ENCODE measurements at places on chromosomes 4 and X.

- no peak for DNase-seq
Measured at GRCh38 chr4:73864365-73864764, 4.8 kb upstream of the CXCL1 start.

DNA sequence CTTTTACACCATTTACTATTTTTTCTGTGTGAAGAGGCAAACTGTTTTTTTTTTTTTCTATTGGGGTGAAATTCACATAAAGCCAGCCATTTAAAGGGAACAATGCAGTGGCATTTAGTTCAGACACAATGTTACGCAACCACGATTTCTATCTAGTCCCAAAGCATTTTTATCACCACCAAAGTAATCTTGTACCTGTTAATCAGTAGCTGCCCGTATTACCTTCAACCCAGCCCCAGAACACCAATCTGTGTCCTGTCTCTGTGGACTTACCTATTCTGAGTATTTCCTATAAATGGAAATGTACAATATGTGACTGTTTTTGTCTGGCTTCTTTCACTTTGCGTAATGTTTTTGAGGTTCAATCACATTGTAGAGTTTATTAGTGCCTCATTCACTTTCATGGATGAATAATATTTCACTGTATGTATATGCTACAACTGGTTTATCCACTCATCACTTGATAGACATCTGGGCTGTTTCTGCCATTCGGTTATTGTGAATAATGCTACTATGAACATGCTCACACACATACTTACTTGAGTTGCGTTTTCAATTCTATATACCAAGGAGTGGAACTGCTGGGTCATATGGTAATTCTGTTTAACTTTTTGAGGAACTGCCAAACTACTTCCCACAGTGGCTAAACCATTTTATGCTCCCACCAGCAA is 116.2 kb downstream of the CDS1 start:
- DNase-seq: no peak

DNA sequence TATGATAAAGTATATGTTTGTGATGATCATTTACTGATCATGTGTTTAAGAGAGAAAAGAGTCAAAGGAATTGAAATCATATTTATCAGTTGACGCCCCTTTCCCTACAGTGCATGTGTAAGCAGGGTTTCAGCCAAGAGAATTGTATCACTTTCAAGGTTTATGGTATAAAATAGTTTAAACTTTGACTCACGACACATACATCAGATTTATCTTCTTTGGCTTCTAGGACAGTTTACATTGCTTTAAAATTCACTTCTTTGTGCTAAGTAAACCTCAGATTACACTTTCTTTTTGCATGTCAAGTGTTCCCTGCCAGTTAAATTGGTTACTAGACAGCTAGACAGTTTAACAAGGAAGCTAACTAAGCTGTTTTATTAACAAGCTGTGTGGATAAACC is 86.3 kb upstream of the MYOZ2 start:
- DNase-seq: no peak

DNA sequence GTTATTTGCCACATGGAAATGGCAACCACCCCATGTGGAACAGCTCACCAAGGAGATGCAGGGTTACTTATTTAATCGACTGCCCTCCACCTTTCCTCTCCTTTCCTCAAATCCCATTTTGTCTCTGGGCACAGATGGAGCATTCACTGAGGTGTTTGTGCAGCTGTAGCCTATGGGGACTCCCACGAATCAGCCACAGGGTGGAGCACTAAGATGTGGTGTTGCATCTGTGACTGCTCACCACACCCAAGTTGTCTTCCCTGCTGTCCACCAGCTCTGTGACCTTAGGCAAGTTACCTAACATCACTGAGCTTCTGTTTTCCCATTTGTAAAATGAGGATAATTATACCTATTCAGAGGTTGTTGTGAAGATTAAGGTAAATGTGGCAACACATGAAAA is 252.4 kb upstream of the CPEB2 start:
- no peak for DNase-seq

- no peak for DNase-seq
Measured at GRCh38 chr4:121062521-121062920, 9.8 kb downstream of the NDNF start.

DNA sequence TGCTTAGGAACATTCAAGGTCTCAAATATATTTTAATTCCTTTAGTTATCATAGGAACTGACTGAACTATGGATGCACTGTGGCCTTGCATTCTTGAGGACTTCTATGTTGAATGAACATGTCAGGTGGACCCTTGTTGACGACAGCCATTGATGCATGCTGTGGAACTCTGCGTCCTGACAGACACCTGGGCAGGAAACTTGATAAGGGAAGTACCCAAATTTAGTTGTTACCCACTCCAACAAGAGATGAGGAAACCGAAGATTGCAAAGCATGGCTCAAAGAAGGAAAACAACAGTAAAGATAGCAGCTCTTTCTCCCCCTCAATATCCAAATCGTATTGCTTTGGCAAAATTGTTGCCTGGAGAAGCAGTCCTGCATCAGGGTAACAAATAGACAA is 540.0 kb upstream of the NR3C2 start:
- no peak for DNase-seq

GRCh38 chr4:119231491-119231890 is 19.0 kb downstream of the USP53 start:
- DNase-seq: no peak

DNA sequence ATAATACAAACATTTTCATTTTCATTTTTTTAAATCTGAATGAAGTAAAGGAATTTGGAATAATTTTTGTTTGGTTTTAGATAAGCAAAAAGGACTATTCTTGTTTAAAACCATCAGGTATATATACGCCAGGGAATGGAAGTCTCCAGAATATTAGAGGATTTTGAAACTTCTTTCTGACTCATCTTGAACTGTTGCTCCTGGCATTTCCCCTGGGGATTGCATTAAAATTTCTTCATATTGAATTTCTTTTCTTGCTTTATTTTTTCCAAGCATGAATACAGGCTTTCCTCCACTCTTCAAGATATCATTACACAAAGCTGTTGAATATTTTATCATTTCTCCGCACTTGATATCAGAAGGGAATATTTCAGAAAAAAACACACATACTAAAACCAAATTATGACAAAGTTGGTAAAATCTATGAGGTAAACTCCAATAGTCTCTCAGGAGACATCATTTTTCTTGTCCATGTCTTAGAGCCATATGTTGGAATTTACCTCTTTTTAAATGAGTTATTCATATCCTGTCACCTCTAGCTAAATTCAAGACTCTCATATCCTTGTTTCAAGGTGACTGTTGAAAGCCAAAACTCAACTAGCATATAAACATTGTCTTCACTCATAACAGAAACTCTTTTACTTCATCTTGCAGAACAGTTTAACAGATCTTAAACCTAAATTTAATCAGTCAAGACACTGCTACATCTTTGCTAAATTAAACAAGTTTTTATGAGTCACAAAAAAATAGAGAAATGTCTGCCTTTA is 20.7 kb upstream of the CSN1S1 start:
- no peak for DNase-seq
